ENCODE measurements at places on chromosomes 6 and 20.

GRCh38 chr6:153960281-153960680 lies 78.8 kb upstream of the OPRM1 start:
- DNase-seq: no peak
- no peak overlapping the region for H3K27ac ChIP-seq
- no peak overlapping the region for H3K4me3 ChIP-seq
- H3K36me3 ChIP-seq: no peaks in the 10 kb centered on the region

DNA sequence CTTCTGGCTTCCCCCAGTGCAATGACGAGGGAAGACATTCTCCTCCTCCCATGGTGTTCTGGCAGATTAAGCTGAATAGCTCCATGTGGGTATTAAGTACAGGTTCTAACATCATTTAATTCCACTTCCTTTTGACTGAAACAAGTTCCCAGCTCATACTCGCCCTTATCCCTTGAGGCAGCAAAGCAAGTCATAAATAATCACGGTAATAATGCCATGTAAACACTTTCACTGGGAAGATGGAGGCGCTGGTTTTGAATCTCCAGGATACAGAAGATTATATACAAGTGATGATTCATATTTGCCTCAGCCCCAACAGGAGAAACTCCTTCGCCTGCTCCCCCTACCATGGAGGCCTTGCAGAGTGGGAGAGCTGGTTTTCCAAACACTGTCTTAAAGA lies 141.3 kb downstream of the PXDC1 start:
- H3K36me3 ChIP-seq: no peaks in the 10 kb centered on the region
- DNase-seq: no peak
- H3K4me3 ChIP-seq: no peak overlapping the region
- H3K27ac ChIP-seq: no peak overlapping the region
- no peaks in the 10 kb centered on the region for H3K27me3 ChIP-seq
- no peaks in the 10 kb centered on the region for H3K4me1 ChIP-seq

GRCh38 chr6:6131492-6132109 lies 124.9 kb upstream of the NRN1 start:
- no peak for DNase-seq
- H3K36me3 ChIP-seq: no peaks in the 10 kb centered on the region
- no peaks in the 10 kb centered on the region for H3K4me1 ChIP-seq
- H3K4me3 ChIP-seq: no peak overlapping the region
- no peak overlapping the region for H3K27ac ChIP-seq
- no peaks in the 10 kb centered on the region for H3K27me3 ChIP-seq

DNA sequence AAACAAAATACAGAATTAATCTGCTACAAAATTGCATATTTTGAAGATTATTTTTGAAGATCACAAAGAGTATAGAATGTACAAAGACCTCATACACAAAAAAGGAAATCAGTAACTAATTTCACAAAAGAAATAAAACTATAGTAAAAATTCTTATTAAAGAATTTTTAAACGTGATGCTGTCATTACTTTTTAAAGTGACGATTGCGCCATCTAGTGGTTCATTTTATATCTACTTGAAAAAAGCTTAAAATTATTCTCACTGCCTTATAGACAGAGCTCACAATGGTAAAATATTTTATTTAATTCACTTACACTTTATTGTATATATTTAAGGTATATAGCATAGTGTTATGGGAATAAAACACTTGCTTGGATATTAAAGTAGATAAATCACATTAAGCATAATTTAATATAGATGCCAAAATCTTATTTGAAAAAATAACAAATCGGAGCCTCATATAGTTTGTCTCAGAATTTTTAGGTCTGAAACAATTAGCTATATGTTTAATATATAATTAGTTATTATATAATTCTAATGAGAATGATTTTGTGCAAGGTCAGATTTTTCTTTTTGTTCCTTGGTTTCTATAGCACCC lies 128.8 kb downstream of the PHF3 start:
- no peaks in the 10 kb centered on the region for H3K4me1 ChIP-seq
- no peak overlapping the region for H3K4me3 ChIP-seq
- H3K27ac ChIP-seq: no peak overlapping the region
- DNase-seq: no peak
- H3K36me3 ChIP-seq: no peaks in the 10 kb centered on the region

- H3K4me3 ChIP-seq: no peak overlapping the region
- H3K36me3 ChIP-seq: no peaks in the 10 kb centered on the region
- H3K27ac ChIP-seq: no peak overlapping the region
- H3K27me3 ChIP-seq: no peaks in the 10 kb centered on the region
Observed at GRCh38 chr6:65933390-65933789, 226.4 kb upstream of the EYS start.

DNA sequence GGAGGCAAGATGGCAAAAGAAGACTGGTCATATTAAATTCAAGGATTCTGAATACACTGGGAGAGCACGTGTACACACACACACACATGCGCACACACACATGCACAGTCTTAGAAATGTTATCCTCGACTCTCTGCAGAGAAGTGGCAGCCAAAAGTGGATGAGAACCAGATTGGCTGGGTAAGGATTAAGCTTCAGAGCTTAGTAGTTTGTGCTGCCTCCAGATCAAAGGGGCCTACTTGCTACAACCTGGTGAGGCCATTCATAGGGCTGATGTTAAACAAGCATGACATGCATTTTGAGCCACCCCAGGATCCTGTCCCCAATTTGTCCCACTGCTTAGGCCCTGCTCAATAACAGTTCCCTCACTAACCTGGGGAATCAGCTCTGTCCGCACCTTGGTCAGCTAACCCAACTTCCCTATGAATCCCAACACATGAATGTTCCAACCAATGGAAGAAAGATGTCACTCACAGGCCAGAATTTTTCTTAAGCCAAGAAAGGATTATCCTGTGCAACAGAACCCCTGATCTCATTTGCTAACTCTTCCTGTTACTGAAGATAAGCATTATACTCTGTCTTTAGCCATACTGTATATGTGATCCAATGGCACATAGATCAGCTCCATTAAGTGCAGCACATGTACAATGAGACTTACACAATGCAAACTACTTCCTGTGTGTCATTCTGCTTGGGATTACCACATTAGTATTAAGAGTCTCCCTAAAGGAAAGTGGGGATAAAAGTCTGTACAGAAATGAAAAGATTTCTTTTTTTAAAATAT lies 31.0 kb downstream of the TOMM6 start:
- H3K36me3 ChIP-seq: no peaks in the 10 kb centered on the region
- H3K4me1 ChIP-seq: no peaks in the 10 kb centered on the region
- H3K4me3 ChIP-seq: no peak overlapping the region
- no peaks in the 10 kb centered on the region for H3K27me3 ChIP-seq
- no peak overlapping the region for H3K27ac ChIP-seq
- no peak for DNase-seq

- no peaks in the 10 kb centered on the region for H3K27me3 ChIP-seq
- H3K4me1 ChIP-seq: no peaks in the 10 kb centered on the region
- no peak overlapping the region for H3K4me3 ChIP-seq
Observed at GRCh38 chr6:125224231-125224861, 70.8 kb downstream of the TPD52L1 start.

GRCh38 chr20:10511170-10511508 lies 76.0 kb downstream of the SLX4IP start:
- no peaks in the 10 kb centered on the region for H3K27me3 ChIP-seq
- H3K36me3 ChIP-seq: no peaks in the 10 kb centered on the region
- H3K27ac ChIP-seq: peak overlapping the region; percentile 76
- no peak overlapping the region for H3K4me3 ChIP-seq

DNA sequence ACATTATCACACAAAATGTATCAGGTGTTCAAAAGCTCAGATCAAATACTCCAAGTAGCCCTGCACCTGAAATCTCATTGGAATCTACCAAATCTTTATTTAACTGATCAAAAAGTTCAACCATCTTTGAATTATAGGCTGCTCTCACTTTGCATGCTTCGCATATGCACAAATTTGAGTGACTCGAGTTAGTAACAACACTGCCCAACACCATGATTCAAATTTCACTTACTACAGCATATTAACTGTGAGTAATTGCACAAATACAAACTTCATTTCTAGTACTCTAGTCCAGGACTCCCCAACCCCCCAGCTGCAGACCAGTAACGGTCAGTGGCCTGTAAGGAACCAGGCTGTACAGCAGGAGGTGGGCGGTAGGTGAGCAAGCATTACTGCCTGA lies 51.1 kb downstream of the WASF1 start:
- no peak overlapping the region for H3K4me3 ChIP-seq
- H3K27me3 ChIP-seq: no peaks in the 10 kb centered on the region
- no peaks in the 10 kb centered on the region for H3K4me1 ChIP-seq
- no peak overlapping the region for H3K27ac ChIP-seq
- no peaks in the 10 kb centered on the region for H3K36me3 ChIP-seq

Data from tibial artery (tissue), 4 donors.